ENCODE measurements at places on chromosomes 11 and 22.
A peak's percentile ranks its signal among the peaks of the same experiment; 100 is the strongest.

DNA sequence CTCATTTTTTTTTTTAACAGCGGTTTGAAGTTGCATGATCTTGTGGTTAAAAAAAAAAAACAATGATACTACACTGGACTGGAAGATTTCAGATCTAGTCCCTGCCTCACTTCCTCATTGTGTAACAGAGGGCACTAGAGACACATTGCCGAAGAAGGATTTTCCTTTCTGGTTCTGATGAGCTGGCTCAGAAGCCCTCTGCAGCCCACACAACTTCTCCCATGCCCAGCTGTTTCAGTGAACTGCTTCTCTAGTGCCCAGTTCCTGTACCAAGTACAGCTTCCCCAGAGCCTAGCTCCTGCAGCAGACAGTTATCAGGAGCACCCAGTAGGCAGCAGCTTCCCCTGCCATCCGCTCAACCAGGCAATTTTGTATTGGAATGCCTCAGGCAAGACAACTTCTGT lies 29.5 kb upstream of the ANO5 start:
- DNase-seq = no peak

DNA sequence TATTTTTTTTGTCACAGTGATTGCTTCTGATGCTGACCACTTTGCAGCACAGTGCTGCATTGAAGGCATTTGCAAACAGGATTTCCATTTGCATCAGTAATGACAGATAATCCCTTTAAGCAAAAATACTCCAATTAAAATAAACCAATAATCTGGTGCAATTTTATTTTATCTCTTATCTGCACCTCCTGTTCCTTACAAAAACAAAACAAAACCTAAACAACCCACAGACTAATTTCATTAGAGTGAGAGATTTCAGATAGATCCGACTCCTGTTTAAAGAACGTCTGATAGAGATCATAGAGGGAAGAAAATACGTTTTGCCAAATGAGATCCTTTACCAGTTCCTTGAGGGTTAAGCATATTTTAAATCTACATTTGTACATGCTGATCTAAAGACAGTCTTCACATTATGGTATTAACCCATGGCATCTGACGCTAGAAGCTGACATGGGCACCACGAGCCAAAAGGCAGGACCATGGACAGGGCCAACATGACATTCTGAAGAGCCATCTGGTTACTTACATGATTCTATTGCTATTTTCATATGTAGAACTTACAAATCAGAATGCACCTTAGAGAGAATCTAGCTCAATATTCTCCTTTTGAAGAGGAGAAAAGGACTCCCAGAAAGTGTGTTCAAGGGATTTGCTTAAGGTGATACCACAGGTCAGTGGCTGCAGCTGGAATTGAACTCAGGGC lies 286.2 kb upstream of the NARS2 start:
- no peak for DNase-seq

DNA sequence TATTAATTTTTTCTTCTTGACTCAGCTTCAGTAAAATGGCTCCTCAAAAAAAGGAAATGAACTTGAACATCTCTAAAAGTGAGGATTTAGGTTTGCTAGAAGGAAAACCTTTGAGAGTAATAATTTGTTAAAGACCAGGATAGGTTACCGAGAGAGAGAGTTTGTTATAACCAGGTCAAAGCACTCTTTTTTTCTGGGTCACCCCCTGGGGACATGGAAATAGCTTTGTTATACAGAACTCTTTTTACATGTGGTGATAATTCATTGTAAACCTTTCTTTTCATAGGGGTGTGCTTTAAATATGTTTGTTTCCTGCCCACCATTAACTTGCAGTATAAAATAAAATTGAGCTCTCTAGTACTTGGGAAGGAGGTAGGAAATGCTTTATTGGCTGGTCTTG lies 47.7 kb downstream of the DNAJC24 start:
- peak; percentile 12 for DNase-seq

- DNase-seq = no peak
These were observed 5.3 kb upstream of the TBX1 start for GRCh38 chr22:19755145-19755710.

DNA sequence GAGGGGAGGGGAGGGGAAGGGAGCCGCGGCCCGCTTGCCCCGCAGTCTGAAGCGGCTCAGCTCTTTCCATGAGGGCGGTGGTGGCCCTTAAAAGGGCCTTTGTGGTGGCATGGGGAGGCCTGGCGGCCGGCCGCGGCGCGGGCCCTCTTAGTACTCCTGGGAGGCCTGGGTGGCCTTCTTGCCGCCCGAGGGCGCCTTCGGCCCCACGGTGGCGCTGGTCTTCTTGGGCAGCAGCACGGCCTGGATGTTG lies 6.9 kb downstream of the DPAGT1 start:
- DNase-seq = no peak

GRCh38 chr22:23223569-23224317 lies 43.4 kb downstream of the BCR start:
- no peak for DNase-seq

DNA sequence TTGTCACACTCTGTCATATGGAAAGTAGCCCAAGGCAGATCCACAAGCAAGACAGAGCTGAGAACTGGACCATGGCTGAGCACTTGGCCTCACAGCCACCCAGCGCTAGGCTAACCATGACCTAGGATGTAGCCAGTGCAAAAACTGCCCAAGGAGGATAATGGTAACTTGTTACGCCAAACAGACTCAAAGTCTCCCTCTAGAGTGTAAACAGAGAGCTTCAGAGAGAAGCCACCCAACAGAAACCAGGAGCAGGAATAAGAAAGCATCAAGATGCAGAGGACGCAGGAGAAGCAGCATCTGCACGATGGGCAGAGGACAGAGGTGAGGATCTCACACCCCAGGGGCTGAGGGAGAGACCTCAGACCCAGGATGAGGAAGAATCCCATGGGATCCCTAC lies 97.9 kb downstream of the RCN1 start:
- no peak for DNase-seq

DNA sequence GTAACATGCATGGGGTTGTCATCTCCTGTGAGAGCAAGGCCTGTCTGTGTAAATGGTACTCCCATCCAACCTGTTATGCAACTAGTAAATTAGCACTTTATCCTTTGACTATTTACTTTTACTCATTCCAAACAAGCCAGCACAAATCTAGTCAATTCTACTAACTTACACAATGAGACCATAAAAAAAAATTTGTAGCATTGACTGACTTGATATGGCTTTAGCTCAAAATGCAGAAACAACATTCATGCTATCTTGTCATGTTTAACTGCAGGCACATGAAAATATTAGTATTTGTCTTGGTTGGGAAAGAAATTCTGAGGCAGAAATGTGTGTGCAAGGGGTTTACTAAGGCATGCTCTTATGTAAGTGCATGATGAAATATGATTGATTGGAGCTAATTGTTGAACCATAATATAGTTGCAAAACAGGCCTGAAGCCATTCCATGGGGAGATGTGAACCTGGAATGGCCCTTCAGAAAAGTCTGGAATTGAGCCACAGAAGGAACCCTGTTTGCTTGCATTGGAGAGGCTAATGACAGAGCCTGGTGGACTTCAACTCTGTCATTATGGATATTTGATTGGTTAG lies 2.5 kb downstream of the SLC22A25 start:
- DNase-seq = no peak

DNA sequence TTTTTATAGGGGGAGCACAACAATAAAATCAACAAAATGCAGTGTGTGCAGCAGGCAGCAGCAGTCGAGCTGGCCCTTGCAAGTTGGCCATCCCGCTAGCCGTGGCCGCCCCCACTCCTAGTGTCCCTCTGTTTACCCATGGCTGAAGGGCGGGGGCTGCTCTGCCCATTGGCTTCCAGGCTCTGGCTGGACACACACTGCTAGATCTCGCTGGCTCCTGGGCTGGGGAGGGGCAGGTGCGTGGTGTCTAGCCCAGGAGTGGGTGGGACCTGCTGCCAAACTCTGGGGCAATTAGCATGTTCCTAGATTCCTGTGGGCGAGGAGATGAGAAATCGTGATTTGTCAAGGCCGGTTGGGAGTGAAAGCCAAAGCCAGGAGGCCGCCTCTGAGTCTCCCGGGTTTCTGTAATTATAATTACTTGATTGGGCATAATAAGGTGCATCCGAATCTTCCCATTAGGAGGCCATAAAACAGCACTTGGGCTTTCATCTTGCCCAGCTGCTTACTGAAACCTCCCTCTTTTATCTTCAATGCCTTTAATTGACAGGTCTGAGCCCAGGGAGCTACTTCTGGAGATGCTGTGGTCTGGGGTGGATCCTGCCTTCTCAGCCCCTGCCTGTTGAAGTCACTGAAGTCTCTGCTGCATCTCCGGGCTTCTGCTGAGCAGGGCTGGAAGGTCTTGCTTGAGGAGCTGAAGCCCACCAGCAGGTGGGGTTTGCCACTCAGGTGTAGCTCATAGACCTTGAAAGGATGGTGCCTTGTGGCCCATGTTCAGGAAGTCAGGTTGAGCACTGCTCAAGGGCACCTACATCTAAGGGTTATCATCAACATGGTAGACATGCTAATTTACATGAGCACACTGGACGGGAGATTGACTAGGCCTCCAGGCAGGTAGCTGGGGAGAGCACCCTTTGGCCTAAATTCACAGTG lies 44.5 kb upstream of the DKK3 start:
- DNase-seq = peak; percentile 66

- no peak for DNase-seq
These were observed 89.8 kb upstream of the ZC3H12C start for GRCh38 chr11:110003426-110003825.

- DNase-seq = no peak
These were observed 25.9 kb downstream of the SCUBE1 start for GRCh38 chr22:43317239-43317638.

DNA sequence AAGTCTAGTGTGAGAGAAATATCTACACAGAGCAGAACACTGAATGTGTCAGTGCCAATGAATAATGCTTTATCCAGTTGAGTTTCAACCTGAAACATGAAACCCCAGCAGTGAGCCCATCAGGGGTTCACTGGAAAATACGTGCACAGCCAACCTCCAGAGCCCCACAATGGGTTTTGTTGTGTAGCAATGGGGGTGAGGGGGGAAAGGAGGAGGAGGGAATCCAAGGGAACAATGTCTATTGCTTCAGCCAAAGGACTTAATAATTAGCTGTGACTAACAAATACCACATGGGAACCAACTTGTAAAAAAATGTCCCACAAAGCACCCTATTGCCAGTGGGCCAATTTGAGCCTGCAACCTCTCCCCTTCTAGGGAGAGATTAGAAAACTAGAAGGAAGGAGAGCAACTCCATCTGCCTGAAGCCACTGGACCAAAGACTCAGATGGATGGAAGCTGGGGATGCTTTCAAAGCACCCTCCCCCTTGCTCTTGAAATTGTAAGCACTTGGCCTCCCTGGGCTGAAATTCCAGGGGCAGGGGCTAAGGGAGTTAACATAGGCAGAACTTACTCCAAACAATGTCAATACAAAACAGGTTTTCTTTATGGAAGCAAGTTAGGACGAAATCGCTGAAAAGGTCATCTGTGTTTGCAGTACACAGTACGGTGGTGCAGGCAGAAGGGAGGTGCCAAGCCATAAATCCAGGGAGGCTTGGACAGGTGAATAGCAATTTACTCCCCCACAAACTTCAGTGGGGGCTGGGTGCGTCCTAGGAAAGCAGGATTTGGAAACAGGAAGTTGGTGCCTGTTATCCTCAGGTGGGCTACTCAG lies 99.8 kb downstream of the ARL14EP start:
- DNase-seq = no peak

DNA sequence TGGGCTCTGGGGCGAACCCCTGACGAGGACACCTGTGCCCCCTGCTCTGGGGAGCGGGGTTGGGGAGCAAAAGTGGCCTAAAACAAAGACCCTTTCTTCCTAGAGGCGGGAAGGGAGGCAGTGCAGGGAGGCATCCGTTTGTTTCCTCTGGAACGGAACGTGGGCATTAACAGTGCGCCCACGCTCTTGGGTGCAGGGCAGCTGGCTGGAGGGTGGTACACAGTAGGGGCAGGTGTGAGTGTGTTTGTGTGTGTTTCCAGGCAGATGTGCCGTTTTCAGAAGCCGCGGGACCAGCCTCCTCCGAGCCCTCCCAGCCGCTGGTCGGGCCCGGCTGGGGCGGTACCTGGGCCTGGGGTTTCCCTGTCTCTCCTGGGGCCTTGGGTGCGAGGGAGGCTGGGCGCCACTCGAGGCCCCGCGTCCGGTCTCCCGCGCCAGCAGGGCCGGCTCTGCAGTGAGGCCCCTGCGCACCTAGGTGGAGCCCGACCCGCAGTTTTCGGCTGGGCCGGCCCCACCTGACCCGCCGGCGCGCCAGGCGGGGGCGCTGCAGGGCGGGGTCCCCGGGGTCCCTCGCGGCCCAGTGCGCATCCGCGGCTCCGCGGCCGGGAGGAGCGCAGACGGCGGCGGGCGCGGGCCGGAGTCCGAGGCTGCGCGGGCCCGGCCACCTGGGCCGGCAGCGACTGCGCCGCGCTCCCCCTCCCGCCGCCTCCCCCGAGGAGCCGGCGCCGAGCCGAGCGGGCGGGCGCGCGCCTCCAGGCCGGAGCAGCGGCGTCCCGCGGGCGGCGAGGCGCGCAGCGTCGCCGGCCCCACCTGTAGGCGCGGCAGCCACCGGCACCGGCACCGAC lies 1252.7 kb downstream of the BRD1 start:
- DNase-seq = no peak

DNA sequence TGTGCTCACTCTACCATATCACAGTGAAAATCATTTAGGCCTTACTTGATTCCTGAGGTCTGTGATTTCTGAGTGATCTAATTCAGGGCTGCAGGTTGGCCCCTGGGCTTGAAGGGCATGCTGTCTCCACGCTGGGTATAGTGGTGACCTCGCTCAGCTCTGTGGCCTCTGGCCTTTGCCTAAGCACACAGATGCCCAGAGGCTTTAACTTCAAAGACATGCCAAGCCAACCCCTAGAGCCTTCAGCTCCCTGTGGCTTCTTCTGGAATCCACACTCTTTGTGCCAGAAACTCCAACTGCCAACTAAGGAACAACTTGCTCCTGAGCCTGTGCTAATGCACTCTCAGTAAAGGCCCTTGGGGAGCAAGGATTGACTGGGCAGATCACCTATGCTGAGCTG lies 232.6 kb upstream of the MPPED2 start:
- DNase-seq = no peak

DNA sequence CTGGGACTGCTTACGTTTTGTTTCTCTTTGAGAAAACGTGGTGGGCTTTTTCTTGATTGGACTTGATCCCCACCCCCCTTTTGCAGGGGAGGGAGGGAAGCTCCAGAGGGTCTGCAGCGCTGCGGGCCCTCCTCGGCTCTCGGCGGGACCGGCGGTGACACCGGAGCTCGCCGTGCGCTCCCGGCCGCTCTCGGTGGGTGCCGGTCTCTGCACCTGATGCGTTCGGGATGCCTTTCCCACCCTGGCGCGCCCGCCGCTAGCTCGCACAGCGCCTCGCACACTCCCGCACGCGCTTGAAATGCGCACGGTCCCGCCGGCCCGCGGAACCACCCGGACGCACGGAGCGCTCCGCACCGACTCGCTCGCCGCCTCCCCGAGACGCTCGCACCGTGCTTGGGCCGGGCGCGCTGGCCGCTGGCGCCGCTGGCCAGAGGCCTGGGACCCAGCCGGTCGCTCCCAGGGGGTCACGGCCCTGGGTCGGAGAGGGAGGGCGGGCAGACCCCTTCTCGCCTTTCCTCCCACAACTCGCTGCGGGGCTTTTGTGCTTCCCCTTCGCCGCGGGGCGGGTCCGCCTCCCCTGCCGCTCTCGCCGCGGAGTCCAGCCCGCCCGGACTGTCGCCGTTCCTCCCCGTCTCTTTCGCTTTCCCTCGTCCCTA lies 1.0 kb downstream of the ZBTB16 start:
- no peak for DNase-seq
